Common myeloid progenitor, CD34-positive (primary cell): ENCODE measurements at places on chromosomes 5 and 9.

- DNase-seq, result peak; percentile 27
Observed at GRCh38 chr9:127742435-127743088, 7.5 kb upstream of the TOR2A start.

- DNase-seq, result no peak
Observed at GRCh38 chr5:3103262-3103811, 351.9 kb upstream of the IRX2 start.

- peak; percentile 75 for DNase-seq
Observed at GRCh38 chr5:66307647-66308241, 163.6 kb downstream of the SREK1 start.

GRCh38 chr5:1058083-1058945 lies 49.7 kb downstream of the NKD2 start:
- DNase-seq, result no peak

DNA sequence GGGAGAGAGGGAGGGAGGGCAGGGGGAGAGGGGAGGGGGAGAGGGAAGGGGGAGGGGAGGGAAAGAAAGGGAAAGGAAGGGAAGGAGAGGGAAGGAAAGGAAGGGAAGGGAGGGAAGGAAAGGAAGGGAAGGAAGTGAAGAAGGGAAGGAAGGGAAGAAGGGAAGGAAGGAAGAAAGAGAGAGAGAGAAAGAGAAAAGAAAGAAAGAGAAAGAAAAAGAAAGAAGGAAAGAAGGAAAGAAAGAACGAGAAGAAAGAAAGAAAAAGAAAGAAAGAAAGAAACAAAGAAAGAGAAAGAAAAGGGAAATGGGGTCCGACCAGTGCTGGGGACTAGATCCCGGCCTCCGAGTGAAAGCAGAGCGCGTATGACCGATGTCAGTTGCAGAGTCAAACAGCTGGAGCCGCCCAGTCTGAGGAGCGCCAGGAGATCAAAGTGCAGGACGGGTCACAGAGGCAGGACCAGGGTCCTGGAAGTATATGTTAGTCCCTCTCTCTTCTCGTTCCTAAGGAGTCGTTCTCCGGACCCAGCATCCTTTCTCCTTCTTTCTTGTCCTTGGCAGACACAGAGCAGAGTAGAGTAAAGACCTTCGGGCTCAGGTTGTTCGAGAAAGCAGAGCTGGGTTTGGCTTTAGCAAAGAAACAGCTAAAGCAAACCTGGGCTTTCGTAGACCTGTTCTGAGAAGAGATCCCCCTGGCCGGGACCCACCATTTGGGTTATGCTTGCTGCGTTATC lies 305.4 kb upstream of the MSX2 start:
- no peak for DNase-seq

- DNase-seq, result no peak
Observed at GRCh38 chr5:114408847-114409246, 47.0 kb downstream of the KCNN2 start.

DNA sequence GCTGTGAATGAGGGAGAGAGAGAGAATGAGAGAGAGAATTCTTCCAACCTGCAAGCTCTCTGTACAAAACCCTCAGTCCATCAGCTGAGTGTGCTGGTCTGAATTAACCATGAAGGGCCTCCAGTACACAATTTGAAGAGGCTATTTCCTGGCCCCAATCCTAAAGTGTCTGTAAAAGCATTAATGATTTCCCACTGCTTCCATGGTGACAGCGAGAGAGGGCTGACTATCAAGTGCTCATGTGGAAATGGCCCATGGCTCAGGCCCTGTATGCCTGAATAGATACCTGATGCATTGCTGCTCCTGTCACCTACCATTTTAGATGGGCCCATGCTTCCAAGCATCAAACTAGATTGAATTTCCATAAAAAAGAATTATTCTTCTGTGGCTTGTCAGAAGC lies 592.4 kb downstream of the KIF4B start:
- no peak for DNase-seq

DNA sequence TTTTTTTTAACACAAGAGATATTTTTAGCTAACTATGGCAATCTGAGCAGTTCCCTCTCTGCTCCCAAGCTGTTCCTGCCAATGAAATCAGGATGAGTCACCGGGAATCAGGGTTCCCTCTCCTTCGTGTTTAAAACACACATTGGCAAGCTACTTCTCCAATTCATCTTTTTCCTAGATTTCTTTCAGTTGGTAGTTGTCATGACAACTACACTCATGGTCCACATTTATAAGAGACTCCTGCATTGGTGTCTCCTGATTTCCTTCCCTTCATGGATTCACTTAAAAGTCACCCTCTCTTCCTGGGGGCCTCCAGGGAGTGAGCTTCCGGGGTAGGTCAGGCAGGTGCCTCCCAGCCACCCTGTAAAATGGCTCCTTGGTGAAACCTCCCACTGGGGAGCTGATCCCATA lies 72.3 kb upstream of the NIPAL4 start:
- DNase-seq, result no peak

GRCh38 chr9:98438666-98439065 lies 183.2 kb upstream of the TBC1D2 start:
- no peak for DNase-seq

DNA sequence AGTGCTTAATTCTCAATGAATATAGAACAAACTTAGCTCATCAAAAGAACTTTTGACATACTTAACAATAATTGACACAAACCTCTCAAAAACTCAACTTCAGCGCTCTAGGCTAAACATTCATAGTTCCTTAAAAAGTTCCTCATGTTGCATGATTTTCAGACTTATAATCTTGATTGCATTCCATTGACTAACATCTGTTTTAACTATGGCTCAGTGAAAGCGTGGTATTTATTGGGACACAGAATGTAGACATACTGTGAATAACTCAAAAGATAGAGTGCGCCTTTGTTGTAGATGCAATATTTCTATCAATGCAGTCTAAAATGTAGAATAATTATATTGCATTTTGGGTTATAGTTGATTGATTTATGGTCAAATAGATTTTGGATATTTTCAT lies 227.1 kb upstream of the HAPLN1 start:
- DNase-seq, result no peak

- no peak for DNase-seq
Observed at GRCh38 chr9:7510199-7510598, 289.4 kb downstream of the DMAC1 start.

- no peak for DNase-seq
Observed at GRCh38 chr9:104606152-104606551, 725 bp upstream of the OR13C2 start.

- no peak for DNase-seq
Observed at GRCh38 chr5:58318468-58318867, 141.4 kb downstream of the PLK2 start.

- peak; percentile 73 for DNase-seq
Observed at GRCh38 chr9:78325343-78325742, 28.4 kb downstream of the PSAT1 start.

DNA sequence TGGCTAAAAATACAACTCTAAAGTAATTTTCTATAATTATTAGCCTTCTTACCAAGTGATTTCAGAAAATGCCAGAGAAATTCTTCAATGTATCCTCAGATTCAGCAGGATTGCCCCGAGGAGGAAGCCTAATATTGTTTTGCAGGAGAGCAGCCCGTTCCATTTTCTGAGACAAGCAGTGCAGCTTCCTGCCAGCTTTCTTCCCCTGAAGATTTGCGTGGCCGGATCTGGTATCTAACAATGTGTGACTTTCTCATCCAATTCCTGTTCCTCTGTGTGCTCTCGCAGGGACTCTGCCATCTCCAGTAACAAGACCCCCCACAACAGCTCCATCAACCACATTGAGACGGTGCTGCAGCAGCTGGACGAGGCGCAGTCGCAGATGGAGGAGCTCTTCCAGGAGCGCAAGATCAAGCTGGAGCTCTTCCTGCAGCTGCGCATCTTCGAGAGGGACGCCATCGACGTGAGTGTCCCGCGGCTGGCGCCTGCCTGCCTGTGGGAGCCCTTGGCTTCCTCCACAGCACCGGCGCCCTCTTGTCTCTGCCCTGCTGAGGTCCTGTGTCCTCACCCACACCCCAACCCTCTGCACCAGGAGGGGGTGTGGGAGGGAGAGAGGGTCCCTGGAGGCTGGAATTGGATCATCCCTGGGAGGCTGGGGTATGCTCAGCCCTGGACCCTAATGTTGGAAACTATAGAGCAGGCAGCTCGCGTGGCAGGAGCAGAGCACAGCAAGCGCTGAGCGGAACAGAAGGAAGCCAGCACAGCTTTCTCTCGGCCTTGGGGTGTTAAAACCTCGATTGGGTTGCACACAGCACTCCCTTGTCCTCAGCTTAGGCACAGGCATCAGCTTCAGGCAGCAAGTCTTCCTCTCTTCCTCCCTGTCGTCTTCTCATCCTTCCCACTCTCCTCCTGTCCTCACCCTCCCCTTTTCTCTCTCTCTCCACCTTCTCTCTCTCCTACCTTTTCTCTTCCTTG lies 216.2 kb downstream of the TRIO start:
- no peak for DNase-seq

GRCh38 chr5:42157215-42157614 lies 232.1 kb downstream of the FBXO4 start:
- DNase-seq, result no peak

DNA sequence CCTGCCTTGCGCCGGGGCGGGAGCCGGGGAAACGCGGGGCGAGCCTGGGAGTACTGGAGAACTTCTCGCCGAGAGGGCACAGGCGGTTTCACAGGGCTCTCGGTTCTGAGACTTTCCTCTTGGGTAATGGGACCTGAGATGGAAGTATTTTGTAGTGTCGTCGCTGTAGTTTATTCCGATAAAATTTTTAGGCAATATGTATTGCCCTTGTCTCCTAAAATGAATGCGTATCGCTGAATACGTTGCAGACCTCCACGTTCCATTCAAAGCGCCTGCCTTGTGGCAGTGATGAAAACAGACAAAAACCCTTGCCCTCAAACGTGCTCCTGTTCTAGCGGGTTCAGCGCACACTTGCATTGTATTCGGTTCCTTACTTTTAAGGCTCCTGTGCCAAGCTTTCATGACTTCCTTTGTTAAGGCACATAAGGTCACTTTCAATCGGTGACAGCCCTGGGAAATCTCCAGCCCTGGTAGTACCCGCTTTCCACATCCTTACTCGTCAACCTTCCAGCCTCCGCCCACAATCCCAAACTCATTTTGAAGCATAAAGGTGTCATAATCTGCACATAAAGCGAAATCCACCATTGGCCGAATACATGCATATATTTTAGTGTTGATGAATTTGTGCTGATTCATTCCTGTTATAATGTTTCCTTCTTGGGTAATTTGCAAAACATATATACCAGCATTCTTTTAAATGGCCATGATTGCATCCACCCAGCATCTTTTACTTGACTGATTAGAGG lies 694 bp downstream of the RMI1 start:
- peak; percentile 27 for DNase-seq

- no peak for DNase-seq
Observed at GRCh38 chr5:142315096-142315900, 9.5 kb downstream of the SPRY4 start.

GRCh38 chr5:43560128-43560527 lies 3.3 kb upstream of the PAIP1 start:
- DNase-seq, result no peak

GRCh38 chr9:68793605-68794343 lies 88.7 kb downstream of the PIP5K1B start:
- peak; percentile 56 for DNase-seq

- no peak for DNase-seq
Observed at GRCh38 chr5:176733406-176734262, 76.7 kb upstream of the UNC5A start.

- no peak for DNase-seq
Observed at GRCh38 chr5:18159331-18159730, 525.1 kb downstream of the TAF11L14 start.

DNA sequence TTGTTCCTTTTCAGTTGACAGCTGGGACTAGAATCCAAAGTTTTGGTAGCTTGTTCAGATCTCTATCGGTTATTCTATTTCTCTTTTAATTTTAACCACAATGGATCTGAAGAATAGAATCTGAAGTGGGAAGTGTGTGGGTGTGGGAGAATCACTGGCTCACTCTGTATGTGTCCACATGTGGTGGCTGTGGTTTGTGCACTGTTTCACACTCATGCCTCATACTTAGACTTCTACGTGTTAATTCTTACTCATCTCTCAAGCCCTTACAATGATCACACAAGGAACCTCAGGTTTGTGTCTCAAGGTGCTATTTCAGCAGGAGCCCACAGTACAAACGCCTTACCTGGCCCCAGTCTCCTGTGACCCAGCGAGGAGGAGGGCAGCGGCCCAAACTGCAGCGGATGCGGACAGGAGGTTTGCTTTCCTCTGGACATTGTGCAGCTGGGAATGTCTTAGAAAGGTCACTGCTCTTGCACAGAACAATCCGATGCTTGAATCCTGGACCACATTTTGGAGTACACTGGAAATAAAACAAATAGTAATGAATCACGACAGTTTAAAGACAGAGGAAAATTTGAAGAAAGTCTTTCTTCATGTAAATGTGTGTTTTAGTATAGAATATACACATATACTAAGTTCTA lies 309.1 kb downstream of the ADAMTS6 start:
- DNase-seq, result no peak

DNA sequence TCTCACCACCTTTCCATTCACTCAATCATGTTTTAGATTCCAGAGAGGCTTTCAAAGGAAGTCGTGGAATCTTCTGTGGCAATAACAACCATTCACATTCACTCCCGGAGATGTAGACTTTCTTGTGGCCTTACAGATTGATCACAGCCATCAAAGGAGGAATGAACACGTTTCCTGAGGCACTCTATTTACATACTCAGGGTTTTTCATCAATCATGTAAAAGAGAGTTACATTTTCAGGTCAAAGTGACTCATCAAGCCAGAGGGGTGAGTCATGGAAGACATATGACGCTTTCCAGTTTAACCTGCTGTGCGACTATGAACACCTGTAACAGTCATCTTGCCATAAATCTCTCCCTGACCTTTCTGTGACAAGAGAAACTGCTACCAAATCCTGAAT lies 39.3 kb upstream of the RAD23B start:
- no peak for DNase-seq

DNA sequence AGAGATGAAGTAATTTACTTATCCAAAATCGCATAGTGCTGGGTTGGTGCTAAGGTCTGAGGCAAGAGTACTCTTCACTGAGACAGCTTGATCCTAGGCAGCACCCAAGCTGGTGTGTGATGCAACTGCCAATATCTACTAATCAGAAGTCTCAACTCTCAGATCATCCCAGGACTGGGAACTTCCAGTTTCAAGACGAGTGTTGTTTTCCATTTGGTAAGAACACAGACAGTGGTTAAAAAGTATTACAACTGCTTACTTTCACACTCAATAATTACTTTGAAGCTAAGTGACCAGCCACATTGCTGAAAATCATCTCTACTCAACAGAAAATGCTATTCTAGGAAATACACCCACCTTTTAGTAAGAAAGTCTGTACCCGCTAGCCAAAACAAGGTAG lies 45.3 kb downstream of the FBXW11 start:
- DNase-seq, result no peak

DNA sequence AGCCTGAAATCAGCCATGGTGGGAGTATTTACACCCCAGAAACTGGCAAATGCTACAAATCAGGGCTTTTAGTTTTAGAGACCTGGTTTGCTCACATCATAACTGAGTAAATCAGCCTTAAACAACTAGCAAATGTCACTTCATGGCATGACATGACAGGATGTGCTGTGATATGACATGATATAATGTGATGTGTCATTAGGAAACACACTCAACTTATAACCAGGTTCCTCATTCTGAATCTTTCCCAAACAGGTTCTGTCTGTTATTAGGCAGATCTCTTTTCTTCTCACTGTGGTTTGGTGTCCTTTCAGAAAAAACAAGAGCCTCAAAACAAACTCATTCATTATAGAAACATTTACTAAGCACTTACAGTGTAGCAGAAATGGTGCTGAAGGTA lies 90.5 kb downstream of the ADAMTS12 start:
- peak; percentile 2 for DNase-seq

- peak; percentile 27 for DNase-seq
Observed at GRCh38 chr9:73565833-73566465, 414.3 kb downstream of the ANXA1 start.

- DNase-seq, result peak; percentile 89
Observed at GRCh38 chr5:134411546-134412266, at the start of gene CDKN2AIPNL. Gene CDKN2AIPNL (minus strand): TSS chr5:134411881. CDS start chr5:134411854, 27 bp downstream.

- peak; percentile 63 for DNase-seq
Observed at GRCh38 chr5:74766418-74766848, 484 bp downstream of the GFM2 start.
